NCI-H1436 treated with DMSO at 0.1 percent for 48 hours (cell line): ENCODE measurements at places on chromosomes 4 and X.

- no peak for DNase-seq
Measured at GRCh38 chrX:150767475-150768131, 74.4 kb downstream of the MTMR1 start.

DNA sequence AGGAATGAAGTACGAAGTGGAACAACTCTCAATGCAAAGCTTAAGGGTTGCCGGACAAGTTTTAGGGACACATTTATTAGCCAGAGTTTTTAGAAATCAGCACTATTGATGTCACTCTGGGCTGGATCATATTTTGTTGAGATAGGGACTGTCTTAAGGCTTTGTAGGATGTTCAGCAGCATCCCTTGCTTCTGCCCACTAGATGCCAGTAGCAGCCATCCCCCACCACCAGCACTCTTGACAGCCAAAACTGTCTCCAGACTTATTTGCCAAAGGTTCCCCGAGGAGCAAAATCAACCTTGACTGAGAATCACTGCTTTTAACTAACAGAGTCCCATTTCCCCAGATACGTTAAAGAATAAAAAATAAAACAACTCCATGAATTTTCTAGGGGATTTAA, 1497.3 kb downstream of the STIM2 start:
- DNase-seq = no peak

DNA sequence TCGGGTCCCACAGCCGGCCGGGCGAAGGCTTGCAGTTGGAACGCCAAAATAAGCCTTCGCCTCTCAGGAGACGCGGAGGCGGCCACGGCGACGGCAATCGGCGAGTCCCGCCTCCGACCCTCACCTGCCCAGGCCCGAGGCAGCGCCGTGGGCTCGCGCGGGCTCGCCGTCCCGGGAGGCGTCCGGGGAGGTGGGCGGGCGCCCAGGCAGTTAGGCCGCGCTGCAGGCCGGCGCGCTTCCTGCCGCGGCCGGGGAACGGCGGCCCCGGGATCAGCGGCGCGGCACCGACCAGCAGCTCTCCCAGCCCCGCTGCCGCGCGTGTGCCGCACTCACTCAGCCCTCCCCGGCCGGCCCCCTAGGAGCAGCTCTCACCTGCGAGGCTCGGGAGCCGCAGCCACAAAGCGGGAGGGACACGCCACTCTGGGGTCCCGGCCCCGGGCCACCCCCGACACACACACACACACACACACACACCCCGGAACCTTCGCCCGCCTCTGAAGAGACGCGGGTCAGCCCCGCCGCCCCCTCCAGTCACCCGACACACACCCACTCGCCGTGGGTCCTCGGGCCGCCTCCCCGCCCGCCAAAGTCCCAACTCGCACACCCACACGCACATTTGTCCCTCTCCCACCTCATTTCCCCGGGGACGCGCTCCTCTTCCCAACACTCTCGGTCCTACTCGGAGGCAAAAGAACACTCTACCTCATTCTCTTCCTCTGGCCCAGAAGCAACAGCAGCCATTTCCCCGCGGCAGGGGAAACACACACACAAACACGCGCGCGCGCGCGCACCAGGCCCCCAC, at the start of gene CNOT6L:
Gene CNOT6L (minus strand): TSS at position 767 of the 802 bp plus-strand sequence. CDS start 60 bp downstream, at position 707.
- no peak for DNase-seq

DNA sequence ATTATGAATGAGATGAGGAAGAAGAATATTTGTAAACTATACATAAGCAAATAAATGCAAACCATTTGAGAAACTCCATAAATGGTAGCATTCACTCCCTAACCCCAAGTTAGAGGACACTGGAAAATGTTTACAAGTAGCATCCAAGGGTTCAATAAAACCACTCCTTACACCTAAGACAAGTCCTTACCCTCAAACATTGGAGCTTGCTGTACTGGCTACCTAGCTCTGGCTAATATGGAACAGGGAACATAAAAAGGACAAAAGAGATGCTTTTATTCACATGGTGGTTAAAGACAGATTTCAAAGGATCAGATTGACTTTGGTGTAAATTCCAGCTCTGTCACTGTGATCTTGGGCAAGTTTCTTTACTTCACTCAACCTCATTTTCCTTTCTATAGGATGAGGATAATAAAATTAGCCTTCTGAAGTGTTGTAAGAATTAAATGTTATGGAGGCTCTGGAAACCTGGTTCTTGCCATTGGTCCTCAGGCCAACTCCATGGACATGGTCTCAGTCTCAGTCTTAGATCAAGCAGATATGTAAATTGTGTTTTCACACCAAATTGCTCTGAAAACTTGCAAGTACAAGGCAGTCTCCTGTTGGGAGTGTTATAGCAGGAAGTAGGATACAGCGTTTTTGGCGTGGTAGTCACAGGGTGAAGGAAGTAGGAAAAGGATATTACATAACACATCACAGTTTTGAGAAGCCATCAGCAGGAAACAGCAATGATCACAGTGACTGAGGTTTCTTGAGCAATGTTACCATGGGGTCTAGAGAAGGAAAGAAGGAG, 3.3 kb downstream of the CXCL1 start:
- DNase-seq = no peak

- DNase-seq = no peak
Measured at GRCh38 chr4:84286048-84286447, 213.0 kb downstream of the NKX6-1 start.

DNA sequence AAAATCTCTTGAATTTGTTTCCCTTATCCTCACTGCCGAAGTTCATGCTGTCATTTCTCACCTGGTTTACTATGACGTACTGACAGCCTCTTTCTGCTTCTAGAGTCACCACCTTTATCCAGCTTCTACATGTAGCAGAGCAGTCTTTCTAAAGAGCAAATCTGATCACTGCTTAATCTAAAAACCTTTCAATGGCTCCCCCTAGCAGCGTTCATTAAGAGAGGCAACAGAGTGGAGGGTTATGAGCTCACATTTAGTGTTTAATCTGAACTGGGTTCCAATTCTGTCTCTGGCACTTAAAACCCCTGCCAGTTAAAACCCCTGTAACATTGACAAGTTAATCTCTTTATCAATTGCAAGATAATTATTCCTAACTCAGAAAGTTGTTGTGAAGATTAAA, 4.4 kb downstream of the RBPJ start:
- no peak for DNase-seq

DNA sequence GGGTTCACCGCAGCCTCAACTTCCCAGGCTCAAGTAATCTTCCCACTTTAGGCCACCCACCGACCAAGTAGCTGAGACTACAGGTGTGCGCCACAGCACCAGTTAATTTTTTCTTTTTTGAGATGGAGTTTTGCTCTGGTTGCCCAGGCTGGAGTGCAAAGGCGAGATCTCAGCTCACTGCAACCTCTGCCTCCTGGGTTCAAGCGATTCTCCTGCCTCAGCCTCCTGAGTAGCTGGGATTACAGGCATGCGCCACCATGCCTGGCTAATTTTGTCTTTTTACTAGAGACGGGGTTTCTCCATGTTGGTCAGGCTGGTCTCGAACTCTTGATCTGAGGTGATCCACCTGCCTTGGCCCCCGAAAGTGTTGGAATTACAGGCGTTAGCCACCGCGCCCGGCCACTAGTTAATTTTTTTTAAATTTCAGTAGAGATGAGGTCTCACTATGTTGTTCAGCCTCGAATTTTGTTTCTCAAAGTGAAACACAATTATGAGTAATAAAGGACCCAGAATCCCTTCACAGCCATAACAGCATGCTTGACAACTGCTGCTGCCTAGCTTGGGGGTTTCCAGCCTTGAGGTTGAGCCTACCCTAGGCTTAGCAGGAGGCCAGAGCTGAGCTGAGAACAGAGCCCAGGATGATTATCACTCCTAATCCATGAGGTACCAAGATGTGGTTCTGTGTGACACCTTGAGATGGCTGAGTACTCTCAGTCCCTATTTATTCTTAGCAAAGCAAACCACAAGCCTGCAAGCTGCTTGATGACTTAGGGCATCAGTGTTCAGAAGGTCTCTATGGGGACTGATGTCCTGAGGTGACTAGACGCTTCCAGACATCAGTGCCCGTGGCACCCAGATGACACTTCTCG, 41.6 kb upstream of the NKRF start:
- no peak for DNase-seq

GRCh38 chr4:183797445-183798300, 107.4 kb upstream of the STOX2 start:
- DNase-seq = no peak

DNA sequence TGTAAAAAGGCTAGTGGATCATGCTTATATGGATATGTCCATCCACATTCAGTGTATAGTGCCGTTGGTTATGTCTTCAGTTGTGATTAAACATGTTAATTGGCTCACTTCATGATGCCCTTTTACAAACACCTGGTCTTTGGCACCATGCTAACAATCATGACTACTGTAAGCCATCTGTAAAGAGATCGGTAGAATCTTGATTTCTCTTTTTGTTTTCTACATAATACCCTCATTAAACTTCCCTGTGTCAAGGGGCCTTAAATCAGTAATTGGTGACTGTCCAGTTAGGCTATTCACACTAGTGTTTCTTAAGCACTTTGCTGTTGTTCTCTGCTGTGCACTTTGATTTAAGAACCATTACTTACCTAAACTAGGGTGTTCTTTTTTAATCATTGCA, 475.2 kb downstream of the RPA4 start:
- DNase-seq = peak; percentile 45

- DNase-seq = no peak
Measured at GRCh38 chrX:153875391-153876111, 10.4 kb downstream of the L1CAM start.

DNA sequence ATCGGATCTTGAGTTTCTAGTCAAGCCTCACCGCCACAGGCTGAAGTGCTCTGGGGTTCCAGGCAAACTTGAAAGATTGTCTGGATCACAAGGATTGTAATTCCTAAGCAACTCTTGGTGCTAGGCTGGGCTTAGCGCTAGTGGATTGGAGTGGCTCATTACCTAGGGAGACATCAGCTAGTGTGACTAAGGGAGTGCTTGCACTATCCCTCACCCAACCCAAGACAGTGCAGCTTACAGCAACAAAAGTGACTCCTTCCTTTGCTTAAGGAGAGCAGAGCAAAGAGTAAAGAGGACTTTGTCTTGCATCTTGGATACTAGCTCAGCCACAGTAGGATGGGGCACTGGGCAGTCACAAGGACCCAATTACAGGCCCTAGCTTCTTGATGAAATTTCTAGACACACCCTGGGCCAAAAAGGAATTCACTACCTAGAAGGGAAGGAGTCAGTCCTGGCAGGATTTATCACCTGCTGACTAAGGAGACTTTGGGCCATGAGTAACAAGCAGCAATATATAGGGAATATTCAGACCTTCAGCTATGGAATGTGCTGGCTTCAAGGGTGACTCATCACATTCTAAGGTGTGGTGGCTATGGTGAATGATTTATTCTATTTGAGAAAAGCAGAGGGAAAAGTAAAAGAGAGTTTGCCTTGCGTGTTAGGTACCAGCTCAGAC, 1212.4 kb downstream of the PCDH18 start:
- no peak for DNase-seq

- no peak for DNase-seq
Measured at GRCh38 chr4:1772853-1773538, 20.1 kb upstream of the FGFR3 start.

GRCh38 chr4:33334416-33334815, 2614.2 kb downstream of the PCDH7 start:
- no peak for DNase-seq

- no peak for DNase-seq
Measured at GRCh38 chr4:53075162-53075785, 213.2 kb downstream of the RASL11B start.

GRCh38 chrX:41236629-41237028, 97.3 kb upstream of the DDX3X start:
- no peak for DNase-seq

DNA sequence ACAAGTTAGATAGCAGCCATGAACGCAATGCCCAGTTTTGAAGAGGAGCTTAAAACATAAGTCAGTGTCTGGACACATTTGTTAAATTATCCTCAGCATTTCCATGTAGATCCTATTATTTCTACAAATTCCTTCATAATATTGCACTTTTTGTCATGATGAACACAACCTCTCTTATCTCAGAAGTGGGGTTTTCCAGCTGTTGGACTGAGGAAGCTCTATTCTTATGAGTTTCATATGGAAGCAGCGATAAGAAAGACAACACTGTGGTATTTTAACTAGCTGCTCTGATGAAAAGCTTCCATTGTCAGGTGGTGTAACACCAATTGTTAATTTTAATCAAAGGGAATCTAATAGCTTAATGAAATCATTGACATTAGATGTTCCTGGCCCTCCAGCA, 308.7 kb downstream of the GBA3 start:
- DNase-seq = no peak

DNA sequence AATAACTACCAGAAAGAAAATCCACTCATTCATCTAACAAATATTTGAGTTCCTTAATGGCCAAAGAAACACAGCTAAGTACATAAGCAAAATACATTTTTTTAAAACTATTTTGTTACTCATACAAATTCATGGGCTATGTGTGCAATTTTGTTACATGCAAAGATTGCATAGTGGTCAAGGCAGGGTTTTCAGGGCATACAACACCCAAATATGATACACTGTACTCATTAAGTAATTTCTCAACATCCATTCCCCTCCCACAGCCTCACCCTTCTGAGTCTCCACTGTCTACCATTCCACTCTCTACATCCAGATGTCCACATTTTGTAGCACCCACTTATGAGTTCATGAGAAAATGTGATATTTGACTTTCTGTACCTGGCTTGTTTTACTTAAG, 58.2 kb downstream of the BRWD3 start:
- no peak for DNase-seq

- no peak for DNase-seq
Measured at GRCh38 chr4:177568931-177569330, 126.7 kb upstream of the AGA start.

GRCh38 chr4:185304541-185304940, 91.2 kb downstream of the LRP2BP start:
- no peak for DNase-seq

DNA sequence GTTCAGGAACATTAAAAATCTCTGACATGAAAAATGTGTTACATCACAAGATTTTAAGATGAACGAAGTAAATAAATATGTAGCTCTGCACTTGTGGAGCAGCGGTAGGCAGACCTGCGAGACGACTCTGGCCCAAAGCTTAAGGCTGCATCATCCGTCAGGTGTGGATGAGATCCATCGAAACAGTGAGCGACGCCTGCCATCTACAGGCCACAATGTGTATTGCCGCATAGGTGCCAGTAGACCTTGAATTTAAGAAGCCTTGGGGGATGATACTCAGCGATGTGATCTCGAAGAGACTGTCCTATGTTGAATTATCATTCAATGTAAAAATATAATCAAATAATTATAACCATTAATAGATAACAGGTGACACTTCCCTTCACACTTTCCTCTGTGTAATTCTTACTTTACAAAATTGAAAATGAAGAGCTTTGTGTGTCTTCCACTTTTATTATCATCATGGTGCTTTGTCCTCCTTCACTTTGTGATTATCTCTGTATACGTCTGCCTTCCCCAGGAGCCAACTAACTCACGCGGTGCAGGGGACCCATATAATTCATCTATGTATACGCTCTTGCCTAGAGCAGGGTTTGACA, 851.0 kb downstream of the RAB28 start:
- DNase-seq = no peak

DNA sequence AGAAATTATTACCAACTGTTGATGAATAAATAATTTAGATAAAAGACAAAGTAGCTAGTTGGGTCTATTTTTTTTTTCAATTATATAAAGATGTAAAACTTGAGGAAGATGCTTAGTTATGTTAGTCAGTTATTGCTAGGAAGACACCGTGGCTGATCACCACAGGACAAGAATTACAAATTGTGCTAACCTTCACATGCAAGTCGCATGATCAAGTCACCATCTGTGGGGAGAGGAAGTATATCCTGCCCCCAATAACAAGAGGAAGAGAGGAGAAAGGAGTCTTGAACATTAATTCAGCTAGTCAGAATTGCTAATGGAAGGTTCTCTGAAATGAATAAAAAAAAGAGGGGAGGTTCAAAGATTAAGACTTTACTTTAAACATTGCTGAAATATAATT, 52.3 kb downstream of the CPEB2 start:
- DNase-seq = no peak
